ENCODE measurements at places on chromosomes 2 and 18. TPM values are rescaled to one million over a fixed set of nuclear protein-coding genes. Genes with fewer than 3 reads are reported as not detected.

The DOK6 gene
- 5.1 TPM for total RNA-seq

DNA sequence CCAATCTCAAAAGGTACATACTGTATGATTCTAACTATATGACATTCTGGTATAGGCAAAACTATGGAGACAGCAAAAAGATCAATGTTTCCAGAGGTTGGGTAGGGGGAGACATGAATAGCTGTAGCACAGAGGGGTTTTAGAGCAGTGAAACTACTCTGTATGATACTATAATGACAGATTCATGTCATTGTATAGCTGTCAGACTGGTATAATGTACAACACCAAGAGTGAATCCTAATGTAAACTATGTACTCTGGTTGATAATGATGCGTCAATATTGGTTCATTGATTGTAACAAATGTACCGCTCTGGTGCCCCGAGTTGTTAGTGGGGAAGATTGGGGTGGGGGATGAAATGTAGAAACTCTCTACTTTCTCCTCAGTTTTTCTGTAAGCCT is 172.4 kb upstream of the SPOPL start:
- peaks cover 7% of the 10 kb centered on the region for H3K4me1 ChIP-seq
- no peaks in the 10 kb centered on the region for H3K36me3 ChIP-seq
- H3K27me3 ChIP-seq, result no peaks in the 10 kb centered on the region
- DNase-seq, result no peak
- H3K27ac ChIP-seq, result no peak overlapping the region

- DNase-seq, result no peak
- H3K4me1 ChIP-seq, result no peaks in the 10 kb centered on the region
- peaks cover 3% of the 10 kb centered on the region for H3K27me3 ChIP-seq
- H3K4me3 ChIP-seq, result no peak overlapping the region
- H3K36me3 ChIP-seq, result no peaks in the 10 kb centered on the region
These were observed 13.1 kb upstream of the DGUOK start for GRCh38 chr2:73913414-73914054.

The CIDEA gene
- total RNA-seq, result not detected

- peaks cover 28% of the 10 kb centered on the region for H3K4me1 ChIP-seq
- no peak for DNase-seq
- H3K27me3 ChIP-seq, result no peaks in the 10 kb centered on the region
- H3K36me3 ChIP-seq, result no peaks in the 10 kb centered on the region
These were observed 6.8 kb downstream of the CYB5A start for GRCh38 chr18:74284980-74285355.

GRCh38 chr2:169761251-169761969 is 27.8 kb downstream of the KLHL23 start:
- no peak overlapping the region for H3K27ac ChIP-seq
- H3K27me3 ChIP-seq, result no peaks in the 10 kb centered on the region
- peaks cover 26% of the 10 kb centered on the region for H3K36me3 ChIP-seq
- H3K4me1 ChIP-seq, result peaks cover 7% of the 10 kb centered on the region

Measured in mesothelial cell of epicardium (in vitro differentiated cells).